ENCODE measurements at places on chromosomes 16 and 17. TPM values are rescaled to one million over a fixed set of nuclear protein-coding genes. Genes with fewer than 3 reads are reported as not detected.
A peak's percentile ranks its signal among the peaks of the same experiment; 100 is the strongest.

Gene SPN
- total RNA-seq, result 2.1 TPM

DNA sequence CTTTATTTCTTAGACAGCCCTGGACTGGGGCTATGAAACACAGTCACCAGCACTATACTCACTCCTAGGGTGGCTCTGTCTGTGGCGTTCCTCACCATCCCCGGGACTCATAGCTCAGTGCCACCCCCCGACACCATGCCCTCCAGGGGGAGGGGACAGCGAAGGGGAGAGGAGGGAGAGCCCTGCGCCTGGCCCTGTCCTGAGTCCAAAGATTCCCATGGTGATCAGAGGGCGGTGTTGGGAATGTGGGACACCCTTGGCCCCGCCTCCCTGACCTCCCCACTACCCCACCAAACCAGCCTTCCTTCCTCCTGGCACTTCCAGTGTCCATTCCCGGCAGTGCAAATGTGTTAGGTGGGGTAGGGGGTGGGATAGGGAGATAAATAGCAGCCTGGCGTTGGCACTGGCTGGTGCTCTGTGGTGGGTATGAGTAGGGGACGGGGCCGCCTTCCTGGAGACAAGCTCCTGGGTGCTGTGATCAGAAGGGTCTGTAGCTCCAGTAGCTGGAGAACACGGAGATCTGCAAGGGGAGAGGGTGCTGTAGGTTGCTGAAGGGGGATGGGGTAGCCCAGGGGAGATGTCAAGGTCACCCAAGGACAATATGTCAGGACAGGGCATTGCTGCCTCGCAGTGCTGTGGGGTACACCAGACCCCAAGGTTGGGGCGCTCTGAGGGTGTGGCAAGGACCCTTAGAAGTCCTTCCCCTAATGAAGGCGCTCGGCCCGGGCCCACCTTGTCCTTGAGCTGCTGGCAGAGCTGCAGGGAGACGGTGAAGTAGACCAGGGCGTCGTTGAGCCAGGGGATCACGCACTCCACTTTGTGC lies 2.0 kb downstream of the SMIM22 start:
- no peak for DNase-seq

- no peak for DNase-seq
These were observed 5.4 kb upstream of the GIP start for GRCh38 chr17:48973806-48974205.

Gene ACOX1
- total RNA-seq, result 32.9 TPM

DNA sequence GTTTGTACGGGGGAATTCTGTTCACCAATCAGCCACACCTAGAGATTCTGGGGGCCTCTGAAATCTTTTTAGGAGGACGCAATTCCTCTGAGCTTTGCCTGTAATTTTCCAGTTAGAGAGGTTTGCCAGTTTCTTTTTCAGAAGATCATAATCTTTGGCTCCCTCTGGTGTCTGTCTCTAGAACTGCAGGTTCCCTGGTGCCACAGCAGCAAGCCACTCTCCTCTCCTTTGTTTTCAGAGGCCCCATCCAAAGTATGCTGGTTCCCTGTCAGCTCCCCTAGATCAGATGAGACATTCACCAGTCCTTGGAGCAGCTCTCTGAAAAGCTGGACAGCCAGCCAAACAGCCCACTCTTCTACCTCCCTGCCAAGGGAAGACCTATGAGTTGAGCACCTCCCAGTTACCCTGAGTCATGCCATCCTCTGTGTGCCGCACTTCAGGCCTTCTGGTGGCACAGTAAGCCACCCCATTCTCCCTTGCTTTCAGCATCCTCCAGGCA lies 36.1 kb downstream of the RNF112 start:
- peak; percentile 94 for DNase-seq

Gene NOTUM
- total RNA-seq, result 1.6 TPM

- peak; percentile 50 for DNase-seq
These were observed 53.0 kb upstream of the MEAK7 start for GRCh38 chr16:84557504-84557903.

GRCh38 chr16:79097166-79097565 lies 503.4 kb downstream of the MAF start:
- DNase-seq, result no peak

- DNase-seq, result no peak
These were observed 29.4 kb downstream of the UTP18 start for GRCh38 chr17:51289696-51290111.

Gene CCL2
- 4.9 TPM for total RNA-seq

Gene CACNG5
- total RNA-seq, result 3.3 TPM

GRCh38 chr17:81564778-81565177 lies 12.6 kb upstream of the FAAP100 start:
- DNase-seq, result no peak

Gene ESRP2
- 42.7 TPM for total RNA-seq

GRCh38 chr17:15498107-15498506 lies 30.7 kb upstream of the CDRT4 start:
- DNase-seq, result peak; percentile 51

Gene DHX58
- 10.5 TPM for total RNA-seq

GRCh38 chr17:82596296-82596695 lies 51.9 kb downstream of the WDR45B start:
- no peak for DNase-seq

DNA sequence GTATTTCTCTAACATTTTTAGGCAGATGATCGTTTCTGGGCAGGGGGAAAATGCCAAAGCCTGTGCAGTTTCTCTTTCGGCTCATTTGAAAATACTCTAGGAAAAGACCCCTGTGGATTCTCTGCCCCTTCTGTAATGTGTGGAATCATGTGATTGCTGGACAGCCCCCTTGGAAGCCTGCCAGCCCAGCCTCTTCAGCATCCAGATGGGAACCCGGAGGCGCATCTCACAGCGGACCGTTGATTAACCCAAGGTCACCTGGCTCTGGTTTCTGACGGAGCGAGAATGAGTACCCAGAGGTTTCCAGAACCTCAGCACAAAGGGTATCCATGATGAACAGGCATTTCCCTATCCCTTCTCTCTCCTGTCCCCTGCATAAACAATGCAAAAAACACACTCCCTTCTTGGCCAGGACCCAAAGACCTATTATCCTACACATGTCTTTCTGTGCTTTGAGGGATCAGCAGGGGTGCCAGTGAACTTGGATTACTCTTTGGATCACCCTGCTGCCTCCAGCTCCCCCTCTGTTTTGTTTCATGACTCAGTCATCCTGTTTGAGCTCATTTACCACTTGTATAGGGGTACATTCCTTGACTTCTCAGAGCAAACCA lies 957.1 kb upstream of the RBFOX1 start:
- DNase-seq, result no peak

GRCh38 chr17:74854792-74855191 lies 4.9 kb downstream of the GRIN2C start:
- DNase-seq, result no peak

GRCh38 chr17:2171702-2172076 lies 116.8 kb downstream of the HIC1 start:
- DNase-seq, result no peak

- no peak for DNase-seq
These were observed 9.2 kb upstream of the KAT7 start for GRCh38 chr17:49779156-49779738.

DNA sequence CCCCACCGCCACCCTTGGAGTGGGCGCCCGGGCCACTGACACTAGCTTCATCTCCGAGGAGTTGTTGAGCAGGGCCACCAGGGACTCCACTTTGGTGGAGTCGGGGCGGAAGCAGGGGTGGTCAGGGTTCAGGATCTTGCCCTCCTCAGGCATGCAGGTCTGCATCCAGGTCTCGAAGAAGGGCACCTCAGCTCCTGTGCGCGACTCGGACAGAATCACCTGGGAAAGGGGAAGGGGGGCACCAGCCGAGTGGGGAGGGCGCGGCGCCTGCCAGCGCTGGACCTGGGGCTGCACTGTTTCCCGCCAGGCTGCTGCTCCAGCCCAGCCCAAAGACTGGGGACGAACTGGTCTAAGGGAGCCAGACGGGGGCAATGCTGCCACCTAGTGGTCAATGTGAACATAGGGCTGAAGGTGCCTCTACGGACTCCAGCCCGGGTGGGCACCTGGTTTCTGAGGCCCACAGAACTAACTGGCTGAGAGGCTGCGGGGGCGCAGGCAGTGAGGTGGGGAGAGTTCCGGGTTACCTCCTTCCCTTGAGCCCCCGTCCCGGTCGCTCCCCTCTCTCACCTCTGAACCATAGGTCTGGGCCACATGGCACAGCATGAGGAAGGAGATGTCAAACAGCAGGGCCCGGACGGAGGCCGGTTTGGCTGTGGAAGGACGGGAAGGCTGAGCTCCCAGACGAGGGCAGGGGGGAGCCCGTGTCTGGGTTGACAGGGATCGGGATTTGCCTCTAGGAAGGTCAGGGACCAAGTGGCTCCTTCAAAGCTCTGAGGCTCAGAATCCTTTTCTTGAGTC lies 11.8 kb downstream of the CSF3 start:
- DNase-seq, result peak; percentile 96

DNA sequence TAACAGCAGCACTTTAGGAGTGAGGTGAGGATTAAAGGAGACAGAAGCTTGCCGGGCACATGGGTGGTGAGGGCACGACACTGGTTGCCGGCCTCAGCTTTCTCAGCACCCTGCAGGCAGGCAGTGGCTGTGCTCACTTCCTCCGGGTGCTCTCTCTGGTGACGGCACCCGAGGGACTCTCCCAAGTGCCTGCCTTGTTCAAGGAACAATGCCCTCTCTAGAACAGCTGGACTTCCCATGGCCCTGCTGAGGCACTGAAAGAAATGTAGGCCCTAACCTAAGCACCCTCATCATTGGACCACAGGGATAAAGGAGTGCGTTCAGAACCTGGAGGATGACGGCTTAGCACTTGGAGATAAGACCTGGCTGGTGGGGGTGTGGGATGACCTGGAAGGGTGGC lies 72.7 kb downstream of the N4BP1 start:
- DNase-seq, result no peak

DNA sequence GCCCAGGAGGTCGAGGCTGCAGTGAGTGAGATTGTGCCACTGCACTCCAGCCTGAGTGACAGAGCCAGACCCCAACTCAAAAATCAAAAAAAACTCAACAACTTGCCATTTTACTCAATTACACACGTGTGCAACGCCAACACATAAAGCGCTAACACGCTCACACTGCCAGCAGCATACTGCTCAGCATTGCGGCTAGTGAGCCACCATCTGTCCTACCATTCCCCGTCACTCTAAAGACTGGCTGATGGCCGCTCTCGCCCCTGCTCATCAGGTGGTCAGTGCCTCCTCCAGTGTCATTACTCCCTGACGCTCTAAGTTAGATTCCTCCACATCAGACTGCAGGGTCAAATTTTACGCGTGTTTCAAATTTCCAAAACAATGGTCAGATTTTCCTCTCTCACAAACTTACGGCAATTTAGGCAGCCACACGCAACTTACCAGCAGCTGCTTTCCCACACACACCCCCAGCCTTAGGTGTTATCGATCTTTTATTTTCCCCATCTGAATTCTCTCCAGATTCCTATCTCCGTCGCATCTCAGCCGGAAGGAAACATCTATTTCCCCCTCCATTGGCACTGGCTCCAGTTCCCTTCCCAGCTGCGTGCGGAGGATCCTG lies 240.8 kb downstream of the C16orf95 start:
- DNase-seq, result no peak

GRCh38 chr17:720706-721539 lies 6.3 kb upstream of the VPS53 start:
- DNase-seq, result no peak

- no peak for DNase-seq
These were observed 77.3 kb upstream of the CDH5 start for GRCh38 chr16:66289051-66289680.

DNA sequence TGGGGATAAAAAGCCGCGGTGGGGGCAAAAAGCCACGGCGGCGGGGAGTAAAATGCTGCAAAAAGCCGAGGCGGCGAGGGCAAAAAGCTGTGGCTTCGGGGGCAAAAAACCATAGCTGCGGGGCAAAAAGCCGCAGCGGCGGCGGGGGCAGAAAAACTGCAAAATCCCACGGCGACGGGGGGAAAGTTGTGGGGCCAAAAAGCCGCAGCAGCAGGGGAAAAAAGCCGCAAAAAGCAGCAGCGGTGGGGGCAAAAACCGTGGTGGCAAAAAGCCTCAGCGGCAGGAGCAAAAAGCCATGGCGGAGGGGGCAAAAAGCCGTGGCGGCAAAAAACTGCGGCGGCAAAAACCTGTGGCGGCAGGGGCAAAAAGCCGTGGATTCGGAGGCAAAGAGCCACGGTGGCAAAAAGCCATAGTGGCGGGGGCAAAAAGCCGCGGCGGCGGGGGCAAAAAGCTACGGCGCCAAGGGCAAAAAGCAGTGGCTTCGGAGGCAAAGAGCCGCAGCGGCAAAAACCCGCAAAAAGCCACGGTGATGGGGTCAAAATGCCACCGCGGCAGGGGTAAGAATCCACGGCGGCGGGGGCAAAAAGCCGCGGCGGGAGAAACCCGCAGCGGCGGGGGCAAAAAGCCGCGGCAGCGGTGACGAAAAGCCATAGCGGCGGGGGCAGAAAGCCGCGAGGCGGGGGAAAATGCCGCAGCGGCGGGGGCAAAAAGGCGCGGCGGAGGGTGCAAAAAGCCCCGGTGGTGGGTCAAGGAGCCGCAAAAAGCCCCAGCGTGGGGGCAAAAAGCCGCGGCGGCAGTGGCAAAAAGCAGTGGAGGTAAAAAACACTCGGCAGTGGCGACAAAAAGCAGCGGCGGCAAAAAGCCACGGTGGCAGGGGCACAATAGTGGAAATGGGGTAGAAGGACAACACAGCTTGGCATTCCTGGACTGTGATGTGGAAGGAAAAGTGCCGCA lies 192.8 kb downstream of the SHCBP1 start:
- no peak for DNase-seq

Gene NPTX1
- 20.1 TPM for total RNA-seq

Gene PRSS33
- 1.4 TPM for total RNA-seq

GRCh38 chr16:47060596-47060995 lies 83.1 kb downstream of the NETO2 start:
- DNase-seq, result no peak

GRCh38 chr17:31310886-31311285 lies 3.0 kb downstream of the EVI2B start:
- no peak for DNase-seq

DNA sequence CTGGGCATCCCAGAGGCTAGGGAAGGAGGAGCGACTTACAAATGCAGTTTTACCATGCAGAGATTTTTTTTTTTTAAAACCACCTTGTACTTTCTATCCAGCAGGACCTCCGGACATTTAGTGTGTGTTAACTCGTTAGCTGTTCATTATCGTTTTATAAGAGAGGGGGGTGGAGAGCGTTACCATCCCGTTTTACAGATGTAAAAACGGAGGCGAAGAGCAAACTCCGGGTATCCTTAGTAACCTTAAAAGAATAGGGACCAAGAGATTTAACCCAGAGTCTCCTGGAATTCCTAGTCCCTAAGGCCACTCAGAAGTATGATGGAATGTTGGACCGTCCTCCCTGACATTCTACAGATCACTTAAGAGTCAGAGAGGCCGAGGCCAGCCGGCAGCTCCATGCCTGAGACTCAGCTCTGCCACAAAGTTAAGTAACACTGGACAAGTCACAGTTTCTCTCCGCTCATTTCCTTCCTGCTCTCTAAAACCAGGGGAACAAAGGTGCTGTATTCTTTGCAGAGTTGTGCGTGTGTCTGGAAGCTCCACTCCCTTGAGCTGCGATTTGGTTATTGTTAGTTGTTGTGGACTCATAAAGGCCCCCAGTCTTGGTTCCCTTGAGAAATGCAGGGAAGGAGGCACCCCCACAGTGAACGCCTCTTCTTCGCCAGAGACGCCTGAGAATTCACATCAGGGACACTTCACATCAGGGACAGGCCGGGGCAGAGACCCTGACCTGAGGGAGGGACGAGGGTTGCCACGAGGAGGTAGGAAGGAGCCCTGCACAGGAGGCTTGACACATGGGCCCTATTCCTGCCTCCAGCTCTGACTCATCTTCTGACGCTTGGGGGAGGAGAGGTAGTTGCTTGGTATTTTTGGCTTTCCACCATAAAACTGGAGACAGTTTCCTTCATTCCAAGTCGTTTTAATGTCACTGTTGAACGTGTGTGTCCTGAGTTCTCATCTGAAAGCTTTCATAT lies 1.2 kb downstream of the DUSP14 start:
- peak; percentile 69 for DNase-seq
